ENCODE measurements at places on chromosomes 2 and 18.

GRCh38 chr2:70474256-70474848 lies 79.3 kb downstream of the TGFA start:
- no peak for DNase-seq

DNA sequence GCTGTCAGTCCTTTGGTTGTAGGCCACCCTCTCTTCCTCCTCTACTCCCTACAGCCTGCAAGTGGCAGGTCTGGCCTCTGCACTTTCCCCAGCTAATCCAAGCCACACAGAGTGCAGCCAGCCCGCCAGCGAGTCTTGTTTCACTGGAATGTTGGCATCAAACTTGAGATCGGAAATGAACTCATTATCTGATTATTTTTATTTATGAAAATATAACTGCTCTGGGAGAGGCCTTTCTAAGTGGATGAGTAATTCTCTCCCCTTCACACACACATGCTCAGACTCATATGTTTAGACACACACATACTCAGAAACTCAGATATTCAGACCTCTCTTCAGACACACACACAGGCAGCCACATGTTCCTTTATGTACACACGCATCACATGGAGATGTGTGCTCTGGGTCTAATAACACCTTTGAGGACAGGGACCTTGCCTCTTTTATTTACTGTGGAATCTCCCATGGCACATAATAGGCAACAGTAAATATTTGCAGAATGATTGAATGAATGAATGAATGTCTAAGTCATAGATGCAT lies 151.3 kb downstream of the ZFP36L2 start:
- no peak for DNase-seq

- no peak for DNase-seq
Observed at GRCh38 chr2:74884118-74884762, 50.3 kb downstream of the HK2 start.

- DNase-seq = no peak
Observed at GRCh38 chr2:65518751-65519150, 86.4 kb upstream of the SPRED2 start.

All from activated CD4-positive, alpha-beta T cell treated with anti-CD3 and anti-CD28 coated beads for 36 hours (primary cell).